Daoy (cell line): ENCODE measurements at places on chromosomes 16 and 17. TPM values are rescaled to one million over a fixed set of nuclear protein-coding genes. Genes with fewer than 3 reads are reported as not detected.

DNA sequence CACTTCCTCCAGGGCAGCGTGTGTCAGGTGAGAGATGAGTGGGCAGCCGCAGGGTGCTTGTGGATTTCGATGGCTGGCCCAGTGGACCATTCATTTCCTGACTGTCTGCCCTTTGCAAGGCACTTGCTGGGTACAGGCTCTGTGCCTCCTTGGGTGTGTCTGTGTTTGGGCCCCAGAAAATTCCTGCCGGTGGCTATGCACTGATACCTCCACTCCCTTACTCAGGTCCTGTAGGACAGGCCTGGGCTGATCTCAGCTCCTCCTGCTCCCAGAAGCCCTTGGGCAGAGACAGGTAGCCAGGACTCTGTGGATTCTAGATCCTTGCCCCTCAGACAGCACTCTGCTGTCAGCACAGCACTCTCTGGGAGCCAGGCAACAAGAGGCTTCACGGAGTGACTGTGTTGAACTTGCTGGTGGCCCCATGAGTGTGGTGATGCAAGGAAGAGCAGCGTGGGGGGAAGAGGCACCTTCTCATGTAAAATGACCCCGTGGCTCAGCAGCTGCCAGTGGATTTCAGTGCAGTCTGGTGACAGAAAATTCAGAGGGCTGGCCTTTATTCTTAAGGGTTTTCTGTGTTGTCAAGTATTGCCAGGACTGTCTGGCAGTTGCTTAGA, 29.0 kb downstream of the PGS1 start:
- no peak for DNase-seq

DNA sequence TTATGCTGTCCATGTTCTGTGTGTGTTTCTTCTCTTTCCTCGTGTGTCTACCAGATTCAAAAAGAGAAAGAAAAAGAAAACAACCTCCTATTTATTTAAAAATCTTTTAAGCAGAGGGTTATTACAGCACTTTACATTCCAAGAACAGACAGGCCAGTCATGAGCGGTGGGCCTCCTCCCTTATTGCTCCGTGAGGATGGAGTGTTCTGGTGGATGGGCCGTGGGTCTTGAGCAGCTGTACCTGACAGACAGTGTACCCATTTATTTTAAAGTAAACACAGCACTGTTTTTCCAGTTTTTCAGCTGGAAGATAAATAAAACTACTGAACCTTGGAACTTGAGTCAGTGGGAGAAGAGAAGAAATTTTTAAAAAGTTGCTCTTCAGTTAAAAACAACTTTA, 52.4 kb downstream of the WWP2 start:
- DNase-seq, result no peak

DNA sequence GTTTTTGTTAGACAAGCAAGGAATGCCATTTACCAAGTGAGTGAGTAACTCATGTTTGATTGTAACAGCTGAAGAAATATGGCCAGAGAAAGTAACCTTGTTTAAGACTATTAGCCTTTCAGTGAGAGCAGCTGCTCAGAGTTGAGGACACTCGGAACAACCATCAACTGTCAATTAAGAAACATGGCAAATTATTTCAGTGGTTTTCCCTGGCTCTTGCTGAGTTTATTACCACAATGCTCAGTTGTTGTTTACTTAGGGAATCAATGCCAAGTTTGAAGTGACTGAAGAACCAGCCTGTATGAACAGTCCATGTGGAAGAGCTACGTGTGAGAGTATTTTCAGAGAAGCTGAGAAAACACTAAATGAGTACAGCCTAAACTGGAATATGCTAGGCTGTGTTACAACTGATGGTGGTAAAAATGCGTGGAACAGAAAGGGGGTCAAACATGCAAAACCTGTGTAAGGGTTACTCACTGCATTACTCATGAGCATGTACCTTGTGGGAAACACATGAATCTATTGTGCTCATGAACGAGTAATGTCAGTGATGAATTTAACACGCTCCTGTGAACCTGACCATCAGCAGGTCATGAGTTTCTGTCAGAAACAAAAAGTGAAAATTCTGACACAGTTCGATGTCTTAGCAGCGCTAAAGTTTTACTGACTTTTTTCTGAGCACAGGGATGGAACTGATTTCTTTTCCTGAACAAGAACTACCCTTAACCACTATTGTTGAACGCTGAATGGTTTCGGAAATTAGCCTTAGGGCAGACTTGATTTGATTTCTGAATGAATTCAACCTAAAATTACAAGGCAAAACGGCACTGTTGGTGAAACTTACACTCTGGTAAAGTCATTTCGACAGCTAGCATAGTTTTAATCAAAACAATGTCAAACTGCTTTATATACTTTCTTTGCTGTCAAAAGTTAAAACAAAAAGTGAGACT, 33.5 kb downstream of the GNA13 start:
- peak; percentile 76 for DNase-seq

DNA sequence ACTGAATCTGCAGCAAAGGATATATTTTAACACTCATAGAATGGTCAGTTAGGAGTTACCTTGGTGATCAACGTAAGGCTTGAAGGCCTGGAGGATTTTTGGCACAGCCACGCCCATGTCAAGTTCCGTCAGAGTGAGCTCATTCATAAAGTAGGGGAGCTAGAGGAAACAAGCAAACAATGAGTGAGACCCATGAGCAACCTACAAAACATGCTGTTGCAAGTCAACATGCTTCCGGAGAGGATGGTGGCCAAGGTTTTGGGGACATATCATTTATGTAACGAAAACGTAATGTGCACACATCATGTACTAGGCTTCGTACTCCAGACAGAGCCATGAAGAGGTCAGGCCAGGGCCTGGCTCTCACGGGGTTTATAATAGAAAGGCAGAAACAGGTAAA, 41.1 kb upstream of the ERN1 start:
- no peak for DNase-seq

GRCh38 chr16:65889533-65889966, 476.9 kb upstream of the CDH5 start:
- peak; percentile 10 for DNase-seq

DNA sequence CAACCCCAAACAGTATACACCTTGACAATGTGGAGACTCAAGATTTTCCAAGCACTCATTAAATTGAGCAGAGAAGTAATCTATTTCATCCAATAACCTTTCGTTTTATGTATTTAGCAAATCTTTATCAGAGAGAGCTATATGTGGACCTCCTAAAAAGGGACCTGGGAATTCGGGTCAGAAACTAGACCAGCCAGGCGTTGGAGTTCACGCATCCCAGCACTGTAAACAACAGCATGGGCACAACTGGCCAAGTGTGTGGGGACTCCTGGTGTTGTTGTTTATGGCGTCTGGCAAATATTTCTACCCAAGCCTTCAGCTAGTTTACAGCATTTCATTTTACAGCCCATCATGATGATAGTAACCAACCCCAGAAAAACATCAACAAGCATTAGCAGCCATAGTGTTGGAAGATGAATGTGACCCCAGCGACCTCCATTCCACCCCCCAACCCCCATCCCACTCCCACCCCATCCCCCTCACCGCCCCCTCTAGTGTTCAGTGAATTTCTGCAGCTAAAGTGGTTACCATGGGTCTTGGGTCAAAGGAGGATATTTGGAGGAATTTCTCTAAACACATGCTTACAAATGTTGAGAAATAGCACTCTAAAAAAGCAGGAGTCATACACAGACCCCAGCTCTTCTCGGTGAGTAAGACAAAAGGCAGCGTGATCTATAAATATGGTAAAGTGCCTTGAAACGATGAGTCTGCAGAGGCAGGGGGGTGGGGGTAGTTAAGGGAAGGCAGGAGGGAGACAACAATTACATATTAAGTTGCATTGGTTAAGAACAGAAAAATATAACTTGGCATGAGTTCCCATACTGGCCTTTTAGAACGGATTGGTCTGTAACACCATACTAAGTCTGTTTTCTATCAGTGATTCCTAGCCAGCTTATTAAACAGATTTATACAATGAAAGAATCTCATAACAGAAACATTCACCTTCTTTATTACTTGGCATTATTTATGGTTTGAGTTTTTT, 91.4 kb upstream of the TBX2 start:
- DNase-seq, result peak; percentile 58

GRCh38 chr16:82510789-82511305, 115.9 kb upstream of the CDH13 start:
- DNase-seq, result no peak

DNA sequence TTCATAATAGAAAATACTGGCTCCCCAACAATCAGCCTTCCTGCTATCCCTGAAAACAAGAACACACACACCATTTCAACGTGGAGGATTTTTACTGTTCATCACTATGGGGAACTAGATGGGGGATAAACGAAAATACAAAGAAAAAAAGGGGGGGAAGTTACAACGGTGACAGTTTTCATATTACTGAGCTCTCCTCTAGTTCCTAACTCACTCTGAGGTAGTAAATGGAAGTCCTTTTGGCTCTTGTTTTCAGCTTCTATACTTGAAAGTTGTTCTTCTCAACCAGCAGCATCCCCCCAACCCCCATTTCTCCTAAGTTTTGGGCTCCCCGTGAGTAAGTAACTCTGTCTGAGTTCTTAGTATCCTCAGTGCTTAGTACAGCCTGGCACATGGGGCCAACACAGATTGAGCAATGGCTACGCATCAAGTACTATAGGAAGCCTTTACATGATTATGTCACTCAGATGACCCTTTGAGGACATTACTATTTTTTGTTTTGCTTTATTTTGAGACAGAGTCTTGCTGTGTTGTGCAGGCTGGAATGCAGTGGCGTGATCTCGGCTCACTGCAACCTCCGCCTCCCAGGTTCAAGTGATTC, 4.2 kb upstream of the CORO7 start:
- no peak for DNase-seq

GRCh38 chr17:76139801-76140660, 1.0 kb downstream of the FOXJ1 start:
- no peak for DNase-seq

DNA sequence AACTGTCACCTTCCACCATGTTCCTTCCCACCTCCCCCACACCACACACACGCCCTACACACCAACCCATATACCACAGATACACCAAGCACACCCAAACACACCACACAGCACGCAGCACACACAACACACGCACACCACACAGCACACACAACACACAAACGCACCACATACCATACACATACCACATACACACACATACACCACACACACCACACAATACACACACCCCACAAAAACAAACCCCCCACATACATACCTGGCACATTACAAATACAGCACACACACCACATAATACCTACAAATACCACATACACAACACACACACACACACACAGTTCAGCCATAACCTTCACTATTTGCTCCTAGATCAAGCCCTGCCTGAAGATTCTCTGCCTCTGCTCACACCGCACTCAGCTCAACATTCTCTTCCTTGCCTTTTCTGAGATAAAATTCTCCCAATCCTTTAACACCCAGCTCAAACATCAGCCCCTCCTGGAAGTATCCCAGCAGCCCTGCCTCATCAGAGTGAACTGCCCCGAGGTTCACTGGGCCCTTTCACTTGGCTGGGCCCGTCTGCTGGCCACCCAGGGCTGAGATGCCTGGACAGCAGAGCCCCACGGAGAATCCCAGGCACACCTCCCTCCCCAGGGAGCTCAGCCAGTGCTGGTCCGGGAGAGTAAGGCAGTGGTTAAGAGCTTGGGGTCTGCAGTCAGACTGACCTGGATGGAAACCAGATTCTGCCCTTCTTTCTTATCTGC, 31.9 kb upstream of the CPNE2 start:
- DNase-seq, result no peak

GRCh38 chr17:59832883-59833379, 59.8 kb downstream of the TUBD1 start:
- peak; percentile 53 for DNase-seq

DNA sequence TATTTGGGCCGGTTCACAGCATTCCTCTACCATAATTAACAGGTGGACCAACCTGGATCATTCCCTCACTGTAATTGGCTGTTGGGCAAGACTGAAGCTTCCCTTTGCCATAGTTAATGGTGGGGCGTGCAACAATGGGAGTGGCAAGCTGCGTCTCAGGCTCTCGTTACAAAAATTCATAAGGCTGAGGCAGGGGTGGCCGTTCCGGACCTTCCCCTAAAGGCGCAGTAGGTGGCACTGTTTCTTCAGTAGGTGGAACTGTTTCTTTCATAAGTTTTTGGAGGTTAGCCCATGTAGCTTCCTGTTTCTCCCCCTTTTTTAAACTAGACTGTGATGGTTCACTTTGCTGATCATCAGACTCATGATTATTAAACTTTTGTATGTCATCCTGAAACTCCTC, 17.0 kb upstream of the TMC5 start:
- no peak for DNase-seq

- no peak for DNase-seq
Measured at GRCh38 chr16:57593021-57593420, 35.4 kb upstream of the ADGRG1 start.

- no peak for DNase-seq
Measured at GRCh38 chr16:12436201-12436657, 367.5 kb downstream of the CPPED1 start.

DNA sequence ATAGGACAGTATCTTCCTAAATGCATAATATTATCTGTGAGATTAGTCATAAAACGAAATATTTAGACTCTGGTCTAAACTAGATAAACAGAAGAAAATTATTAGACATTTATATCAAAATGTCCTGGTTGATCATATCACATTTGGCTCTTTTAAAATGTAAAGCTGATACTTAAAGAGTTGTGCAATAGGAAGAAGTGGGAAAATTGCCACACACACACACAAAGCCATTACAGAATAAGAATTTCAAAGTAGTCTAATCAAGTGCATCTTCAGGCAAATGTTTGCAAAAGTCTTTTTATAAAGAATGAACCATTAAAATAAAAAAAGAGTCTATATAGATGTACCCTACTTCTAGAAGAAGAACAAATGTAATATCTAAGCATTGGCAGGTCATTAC, 301.7 kb downstream of the KIF2B start:
- DNase-seq, result no peak

GRCh38 chr16:2775765-2776499, 1.1 kb downstream of the ELOB start:
- DNase-seq, result no peak

GRCh38 chr16:25031132-25031440, 15.9 kb upstream of the ARHGAP17 start:
- DNase-seq, result no peak

GRCh38 chr16:8867216-8867931, 1.4 kb downstream of the CARHSP1 start:
- no peak for DNase-seq

GRCh38 chr17:47262586-47262985, 9.0 kb downstream of the ITGB3 start:
- no peak for DNase-seq

- peak; percentile 78 for DNase-seq
Measured at GRCh38 chr17:29145289-29146073, 34.7 kb downstream of the MYO18A start.

- DNase-seq, result no peak
Measured at GRCh38 chr16:87098361-87098760, 218.8 kb downstream of the C16orf95 start.

DNA sequence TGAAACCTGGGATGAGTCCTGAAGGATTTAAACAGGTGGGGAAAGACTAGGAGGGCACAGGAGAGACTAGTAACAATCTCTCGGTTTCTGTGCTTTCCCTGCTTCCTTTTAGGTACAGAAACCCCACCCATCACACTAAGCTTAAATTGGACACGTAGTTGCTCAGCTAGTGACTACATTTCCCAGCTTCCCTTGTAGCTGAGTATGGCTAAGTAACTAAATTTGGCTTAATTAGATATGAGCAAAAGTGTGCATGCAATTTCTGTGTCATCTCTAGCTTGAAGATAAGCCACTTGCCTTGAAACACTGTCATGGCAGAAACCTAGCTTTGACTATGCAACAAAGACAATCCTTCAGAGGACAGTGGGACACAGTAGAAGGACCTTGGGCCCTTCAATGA, 36.5 kb downstream of the CACNG1 start:
- no peak for DNase-seq

SCIMP gene
- not detected in 2 replicates for total RNA-seq

ZMYND15 gene
- 1.1 TPM in 1 of 2 replicates, not detected in the other for total RNA-seq

IL34 gene
- total RNA-seq, result 0.54 and 2.7 TPM in 2 replicates

ADAP2 gene
- total RNA-seq, result 6.9 TPM in 1 of 2 replicates, not detected in the other

SMG1 gene
- total RNA-seq, result 19.8 and 22.0 TPM in 2 replicates

ALOX15B gene
- not detected in 2 replicates for total RNA-seq

PKMYT1 gene
- total RNA-seq, result 48.6 and 70.3 TPM in 2 replicates

WNT9B gene
- 0.06 TPM in 1 of 2 replicates, not detected in the other for total RNA-seq
